Activated T-cell treated with anti-CD3 and anti-CD28 coated beads, Interleukin-2, amount 50 U/mL, for 4 hours (primary cell): ENCODE measurements at places on chromosomes 1 and 21. TPM values are rescaled to one million over a fixed set of nuclear protein-coding genes. Genes with fewer than 3 reads are reported as not detected.

Gene MEX3A
- total RNA-seq = 0.57 TPM

Gene TINAGL1
- 0.38 TPM for total RNA-seq

Gene FMO2
- total RNA-seq = 0.27 TPM

Gene ATPAF1
- total RNA-seq = 42.5 TPM

Gene TSPEAR
- total RNA-seq = not detected

Gene SPATA45
- not detected for total RNA-seq

Gene PEAR1
- total RNA-seq = not detected

Gene ARHGAP29
- 0.26 TPM for total RNA-seq

Gene REN
- total RNA-seq = not detected

Gene SLAMF7
- total RNA-seq = 80.5 TPM

Gene JAM2
- 0.46 TPM for total RNA-seq

Gene TTC22
- 1.9 TPM for total RNA-seq

Gene ASCL5
- total RNA-seq = not detected

Gene ADAM30
- not detected for total RNA-seq

Gene MSH4
- total RNA-seq = 0.28 TPM

Gene SLC16A4
- 0.40 TPM for total RNA-seq

Gene HSF2BP
- 1.9 TPM for total RNA-seq

Gene ADAMTSL4
- 0.33 TPM for total RNA-seq

Gene RGS18
- total RNA-seq = not detected

Gene DPT
- total RNA-seq = not detected

Gene SOAT1
- total RNA-seq = 56.7 TPM

Gene RHBG
- total RNA-seq = not detected

Gene CFHR3
- total RNA-seq = not detected

Gene MTHFR
- total RNA-seq = 14.9 TPM

Gene FALEC
- not detected for total RNA-seq

Gene ZFP69B
- 10.1 TPM for total RNA-seq

Gene VTCN1
- not detected for total RNA-seq

Gene PFKFB2
- total RNA-seq = 2.8 TPM

Gene WNT2B
- 0.24 TPM for total RNA-seq

Gene RYR2
- 0.05 TPM for total RNA-seq

Gene PLA2G5
- total RNA-seq = not detected

Gene SARS1
- 166 TPM for total RNA-seq

Gene WNT9A
- total RNA-seq = 0.08 TPM

Gene RGSL1
- total RNA-seq = not detected

Gene CTTNBP2NL
- 1.2 TPM for total RNA-seq

Gene ST6GALNAC3
- total RNA-seq = 0.24 TPM

Gene RTCA
- total RNA-seq = 55.3 TPM

Gene AKT3
- 17.9 TPM for total RNA-seq

Gene LIN9
- total RNA-seq = 7.5 TPM

Gene CHD1L
- 45.4 TPM for total RNA-seq

Gene LRRC38
- total RNA-seq = not detected

Gene PLA2G2F
- total RNA-seq = not detected

Gene PCP4
- total RNA-seq = not detected

Gene CLCC1
- total RNA-seq = 18.3 TPM

Gene TEX38
- total RNA-seq = not detected

Gene B3GALT5
- 0.05 TPM for total RNA-seq

Gene HSPA6
- 0.82 TPM for total RNA-seq

Gene PRRX1
- not detected for total RNA-seq
